ENCODE measurements at places on chromosomes 7 and 10.

- DNase-seq: no peak
These were observed 14.5 kb upstream of the NEBL start for GRCh38 chr10:20911626-20912025.

DNA sequence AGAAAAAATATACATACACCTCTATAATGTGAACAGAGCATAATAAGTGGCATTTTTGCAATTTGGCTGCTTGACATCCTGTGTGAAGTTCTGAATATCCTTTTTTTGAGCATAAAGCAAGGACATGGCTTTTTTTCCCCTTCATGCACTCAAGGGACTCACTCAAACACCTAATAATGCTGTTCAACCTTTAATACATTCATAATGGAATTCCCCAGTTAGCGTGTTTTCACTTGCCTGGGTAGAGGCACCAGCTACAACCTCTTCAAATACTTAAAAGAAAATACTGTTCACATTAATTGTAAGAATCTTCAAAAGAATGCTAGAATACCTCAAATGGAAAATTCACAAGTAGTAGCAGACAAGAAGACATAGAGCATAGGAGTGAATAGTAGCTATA lies 316.8 kb downstream of the PCDH15 start:
- no peak for DNase-seq

- no peak for DNase-seq
These were observed 62.1 kb upstream of the ZNF746 start for GRCh38 chr7:149559711-149560110.

GRCh38 chr7:91517201-91517785 lies 253.1 kb downstream of the FZD1 start:
- DNase-seq: no peak

DNA sequence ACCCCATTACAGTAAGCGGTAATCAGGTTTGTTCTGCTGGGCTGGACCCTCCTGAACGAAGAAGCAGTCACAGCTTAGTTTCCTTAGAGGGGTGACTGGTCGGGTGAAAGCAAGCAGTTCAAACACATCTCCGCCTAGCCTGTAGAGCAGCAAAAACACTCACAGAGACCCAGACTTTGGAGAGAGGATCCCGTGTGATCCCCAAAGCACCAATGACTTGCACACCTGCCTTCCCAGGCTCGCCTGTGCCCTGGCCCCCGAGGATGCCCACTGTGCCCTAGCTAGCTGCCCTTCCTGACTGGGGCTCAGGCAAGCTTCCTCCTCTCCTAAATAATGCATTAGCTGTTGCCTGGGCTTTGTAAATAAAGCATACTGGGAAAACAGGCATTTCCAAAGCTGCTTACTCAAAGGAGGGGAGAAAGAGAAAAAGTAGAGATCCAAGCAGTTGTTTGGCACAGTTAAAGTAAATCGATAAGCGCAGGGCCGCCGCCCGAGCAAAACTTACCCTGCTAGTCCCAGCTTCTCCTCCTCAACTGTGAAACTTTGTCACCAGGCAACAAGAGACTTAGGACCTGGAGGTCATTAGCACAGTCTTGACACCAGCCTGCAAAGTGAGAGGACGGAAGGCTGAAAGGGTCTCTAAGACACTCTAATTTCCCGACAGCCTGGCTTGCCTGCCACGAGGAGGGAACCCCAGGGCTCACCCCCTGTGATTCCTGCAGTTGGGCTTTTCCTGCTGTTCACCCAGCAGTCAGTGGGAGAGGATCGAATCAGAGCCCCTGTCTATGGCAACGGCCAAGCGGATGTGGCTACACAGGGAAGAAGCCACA lies 4.8 kb downstream of the LRRC18 start:
- DNase-seq: no peak

GRCh38 chr10:12196531-12197211 lies 683 bp downstream of the CDC123 start:
- no peak for DNase-seq

DNA sequence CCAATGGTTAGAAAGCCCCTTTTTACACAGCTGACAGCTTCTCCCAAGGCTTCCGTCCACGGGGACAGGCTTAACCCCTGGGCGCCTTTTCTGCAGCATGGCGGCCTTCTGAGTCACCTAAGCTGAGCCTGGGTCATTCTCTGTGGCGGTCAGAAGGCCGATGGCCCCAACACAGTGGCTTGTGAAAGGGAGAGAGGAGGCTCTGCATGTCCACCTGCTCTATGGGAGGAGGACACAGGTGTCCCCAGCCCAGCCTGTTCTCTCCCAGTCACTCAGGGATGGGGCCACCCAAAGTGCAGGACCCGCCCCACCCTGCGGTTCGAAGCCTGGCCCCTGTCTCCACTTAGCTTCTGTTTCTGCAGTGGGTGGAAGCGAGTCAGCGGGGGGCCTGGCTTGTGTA lies 20.4 kb upstream of the TTYH3 start:
- no peak for DNase-seq

GRCh38 chr10:121362026-121362425 lies 236.2 kb downstream of the FGFR2 start:
- no peak for DNase-seq

DNA sequence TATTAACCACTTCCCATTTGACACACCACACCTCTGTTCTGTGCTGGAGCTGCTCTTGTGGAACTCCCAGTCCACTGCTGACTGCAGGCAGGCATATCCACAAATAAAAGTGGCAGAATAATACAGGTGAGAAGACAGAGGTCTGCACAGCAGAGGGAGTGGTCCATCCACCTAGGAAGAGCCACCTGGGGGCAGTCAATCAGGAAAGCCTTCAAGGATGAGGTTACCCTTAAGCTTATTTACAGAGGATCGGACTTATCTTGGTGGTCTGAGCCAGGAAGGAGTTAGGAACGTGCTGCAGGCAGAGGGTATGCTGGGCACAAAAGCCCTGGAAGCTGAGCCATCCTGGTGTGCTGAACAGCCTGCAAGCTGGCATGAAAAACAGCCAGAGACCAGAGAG lies 78.7 kb downstream of the FRMPD2 start:
- DNase-seq: no peak

DNA sequence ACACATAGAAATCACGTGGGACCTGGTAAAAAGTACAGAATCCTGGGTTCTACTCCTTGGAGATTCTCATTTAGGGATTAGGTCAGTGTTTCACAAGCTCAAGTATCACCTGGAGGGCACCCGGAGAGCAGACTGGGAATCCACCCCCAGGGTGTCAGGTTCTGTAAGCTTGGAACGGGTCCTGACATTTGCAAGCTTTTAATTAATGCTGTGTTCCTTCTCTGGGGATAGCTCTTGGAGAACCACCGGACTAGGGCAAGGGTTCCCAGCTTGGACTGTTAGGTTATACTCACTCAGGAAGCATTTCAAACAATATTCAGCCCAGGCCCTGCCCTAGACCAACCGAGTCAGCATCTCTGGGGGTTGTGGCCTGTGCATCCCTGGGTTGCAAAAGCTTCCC lies 23.0 kb downstream of the TCF7L2 start:
- DNase-seq: no peak

GRCh38 chr7:55770778-55771177 lies 91.8 kb downstream of the SEPTIN14 start:
- no peak for DNase-seq

DNA sequence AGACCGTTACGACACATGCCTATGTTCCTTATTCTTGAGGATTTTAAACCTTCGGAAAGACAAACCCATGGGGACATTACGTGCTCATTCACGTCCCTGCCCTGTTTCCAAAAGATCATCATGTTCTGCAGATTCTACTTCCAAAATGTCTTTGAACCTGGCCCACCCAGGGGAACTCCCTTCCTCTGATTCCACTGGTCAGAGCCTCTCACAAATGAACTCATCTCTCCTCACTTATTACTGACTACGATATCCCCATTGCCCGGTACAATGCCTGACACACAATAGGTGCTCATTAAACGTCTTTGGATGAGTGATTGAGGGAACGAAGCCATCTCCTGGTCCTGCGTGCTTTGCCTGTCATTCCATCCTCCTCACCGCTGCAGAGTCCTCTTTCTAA lies 168.3 kb upstream of the RNF32 start:
- DNase-seq: no peak

DNA sequence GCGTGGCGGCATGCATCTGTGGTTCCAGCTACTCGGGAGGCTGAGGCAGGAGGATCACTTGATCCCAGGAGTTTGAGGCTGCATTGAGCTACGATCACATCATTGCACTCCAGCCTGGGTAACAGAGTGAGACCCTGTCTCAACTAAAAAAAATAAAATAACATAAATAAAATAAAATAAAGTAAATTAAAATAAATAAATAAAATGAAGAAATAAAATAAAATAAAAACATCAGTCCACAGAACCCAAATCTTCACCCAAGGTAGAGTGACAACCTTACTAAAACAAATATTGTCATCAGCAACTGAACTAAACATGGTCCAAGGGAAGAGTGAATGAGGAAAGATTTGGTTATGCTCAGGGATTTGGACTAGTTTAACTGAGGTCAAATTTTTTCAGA lies 24.8 kb upstream of the OCM2 start:
- no peak for DNase-seq

DNA sequence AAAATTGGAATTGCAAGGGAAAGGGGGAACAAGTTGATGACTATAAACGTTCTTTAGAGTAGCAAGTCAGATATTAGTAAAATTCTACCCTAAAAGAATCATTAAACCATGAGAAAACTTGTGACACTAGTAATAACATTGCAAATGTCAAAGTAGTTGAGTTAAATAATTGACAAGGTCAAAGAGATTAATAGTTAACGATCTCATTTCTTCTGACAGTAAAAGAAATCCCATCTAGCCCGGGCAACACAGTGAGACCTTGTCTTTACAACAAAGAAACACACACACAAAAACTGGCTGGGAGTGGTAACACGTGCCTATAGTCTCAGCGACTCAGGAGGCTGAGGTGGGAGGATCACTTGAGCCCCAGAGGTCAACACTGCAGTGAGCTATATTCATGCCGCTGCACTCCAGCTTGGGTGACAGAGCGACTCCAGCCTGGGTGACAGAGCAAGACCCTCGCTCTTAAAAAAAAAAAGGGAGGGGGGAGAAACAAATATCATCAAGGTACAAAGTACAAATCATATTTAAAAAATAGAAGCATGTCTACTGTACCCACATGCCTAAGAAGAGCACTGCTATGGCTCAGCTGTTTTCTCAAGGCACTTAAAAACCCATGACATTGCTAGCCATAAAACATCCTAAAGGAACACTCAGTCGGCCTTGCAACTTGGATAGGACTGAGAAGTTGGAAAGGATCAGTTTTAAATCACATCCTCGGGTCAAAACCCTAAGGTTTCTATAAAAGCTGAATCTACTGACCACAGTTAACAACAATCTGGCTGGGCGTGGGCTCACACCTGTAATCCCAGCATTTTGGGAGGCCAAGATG lies 401.1 kb downstream of the PARD3 start:
- DNase-seq: no peak

- DNase-seq: no peak
These were observed 143.9 kb downstream of the ETV1 start for GRCh38 chr7:13845601-13846000.

- DNase-seq: peak; percentile 86
These were observed 123.6 kb downstream of the RNF32 start for GRCh38 chr7:156764016-156764669.

GRCh38 chr7:17408245-17408903 lies 109.9 kb downstream of the AHR start:
- no peak for DNase-seq

GRCh38 chr10:68831961-68832455 lies 4.7 kb downstream of the STOX1 start:
- no peak for DNase-seq

- DNase-seq: no peak
These were observed 75.4 kb downstream of the CALD1 start for GRCh38 chr7:134854816-134855215.

- no peak for DNase-seq
These were observed 24.3 kb upstream of the DNA2 start for GRCh38 chr10:68496072-68496471.

GRCh38 chr10:18650404-18650997 lies 886 bp downstream of the NSUN6 start:
- DNase-seq: no peak

- no peak for DNase-seq
These were observed 78.5 kb downstream of the HGF start for GRCh38 chr7:81691199-81691821.

DNA sequence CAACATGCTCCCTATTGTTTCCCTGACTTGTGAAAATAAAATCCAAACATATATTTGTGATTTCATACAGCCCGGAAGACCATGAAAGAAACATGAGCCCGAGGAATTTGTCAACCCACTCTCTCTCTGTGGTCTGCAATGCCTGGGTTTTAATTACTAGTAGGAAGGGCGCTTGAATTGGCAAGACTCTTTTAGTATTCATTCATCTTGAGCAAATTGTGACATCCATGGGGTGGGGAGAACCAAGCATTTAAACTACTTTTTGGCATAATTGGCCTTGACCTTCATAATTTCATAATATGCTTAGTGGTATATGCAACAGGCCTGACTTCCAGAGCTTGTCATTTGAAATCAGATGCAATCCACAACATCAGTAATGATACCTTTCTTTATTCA lies 142.4 kb upstream of the BMPER start:
- no peak for DNase-seq

- no peak for DNase-seq
These were observed 51.4 kb upstream of the AMPH start for GRCh38 chr7:38682606-38683005.

- DNase-seq: no peak
These were observed 14.2 kb upstream of the ODAD2 start for GRCh38 chr10:28012990-28013515.

DNA sequence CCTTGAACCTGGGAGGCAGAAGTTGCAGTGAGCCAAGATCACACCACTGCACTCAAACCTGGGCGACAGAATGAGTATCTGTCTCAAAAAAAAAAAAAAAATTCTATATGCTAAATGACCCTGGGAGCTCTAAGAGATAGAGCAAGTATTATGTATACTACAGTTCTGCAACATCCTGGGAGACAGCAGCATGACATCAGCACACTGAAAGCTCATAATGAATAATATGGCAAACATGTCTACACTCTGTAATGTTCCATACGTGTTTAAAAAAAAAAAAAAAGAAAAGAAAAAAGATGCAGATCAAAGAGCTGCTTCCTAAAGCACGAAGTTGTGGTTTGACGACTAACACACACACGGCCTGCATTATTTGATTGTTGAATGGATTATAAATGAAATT lies 72.5 kb downstream of the CUL2 start:
- no peak for DNase-seq

DNA sequence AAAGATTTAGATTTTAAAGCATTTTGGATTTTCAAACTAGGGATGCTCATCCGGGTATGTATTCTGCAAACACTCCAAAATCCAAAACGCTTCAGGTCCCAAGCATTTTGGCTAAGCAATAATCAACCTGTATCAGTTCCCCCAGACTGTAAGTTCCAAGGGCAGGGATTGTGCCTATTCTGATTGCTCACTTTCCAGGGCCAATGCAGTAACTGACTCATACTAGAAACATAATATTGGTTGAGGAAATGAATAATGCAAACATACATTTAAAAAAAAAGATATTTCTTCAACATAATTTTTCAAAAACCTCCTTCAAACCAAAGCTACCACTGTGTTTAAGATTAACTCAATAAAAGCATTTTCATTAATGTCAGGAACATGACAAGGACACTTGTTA lies 69.5 kb downstream of the HIBADH start:
- no peak for DNase-seq

DNA sequence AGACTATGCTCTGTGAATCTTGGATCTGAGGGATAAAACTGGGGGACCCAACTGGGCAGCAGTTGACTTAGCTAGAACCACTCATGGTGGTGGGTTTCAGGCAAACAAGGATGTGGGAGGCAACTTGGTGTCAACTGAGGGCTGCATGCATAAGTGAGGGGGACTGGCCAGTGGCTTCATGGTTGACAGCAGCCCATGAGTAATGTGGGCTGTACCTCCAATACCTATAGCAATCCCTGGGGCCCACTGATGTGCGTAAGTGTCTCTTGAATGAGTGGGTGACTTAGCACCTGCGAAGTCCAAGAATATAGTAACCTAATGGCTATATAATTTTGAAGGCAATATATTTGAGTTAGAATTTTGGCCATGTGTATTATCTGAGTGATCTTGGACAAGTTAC lies 13.7 kb upstream of the MAP3K8 start:
- DNase-seq: no peak
